ENCODE measurements at places on chromosomes 7 and 10. TPM values are rescaled to one million over a fixed set of nuclear protein-coding genes. Genes with fewer than 3 reads are reported as not detected.

GPR15LG gene
- not detected for total RNA-seq

ZRANB1 gene
- 18.4 TPM for total RNA-seq

SLC26A3 gene
- total RNA-seq = not detected

C10orf105 gene
- under 0.01 TPM for total RNA-seq

VSTM4 gene
- 5.5 TPM for total RNA-seq

ADIRF gene
- total RNA-seq = 197 TPM

PBLD gene
- total RNA-seq = 6.4 TPM

TAS2R3 gene
- 1.3 TPM for total RNA-seq

PNLIPRP1 gene
- not detected for total RNA-seq

TMEM273 gene
- total RNA-seq = not detected

GPR85 gene
- 1.9 TPM for total RNA-seq

FAM131B gene
- 8.2 TPM for total RNA-seq

ASB10 gene
- total RNA-seq = not detected

GBX1 gene
- not detected for total RNA-seq

CALHM1 gene
- not detected for total RNA-seq

ZNF394 gene
- 19.7 TPM for total RNA-seq

SAMD9 gene
- 15.6 TPM for total RNA-seq

GJD4 gene
- total RNA-seq = not detected

WNT8B gene
- total RNA-seq = not detected

PPP1R17 gene
- under 0.01 TPM for total RNA-seq

EPHA1 gene
- total RNA-seq = 0.09 TPM

ANKRD30A gene
- total RNA-seq = not detected

LRRC17 gene
- 381 TPM for total RNA-seq

FAM13C gene
- total RNA-seq = 5.7 TPM

TMEM236 gene
- total RNA-seq = not detected

PRKG1 gene
- total RNA-seq = 39.7 TPM

SLC18A3 gene
- total RNA-seq = not detected

PRPS1L1 gene
- total RNA-seq = not detected

FGL2 gene
- total RNA-seq = 170 TPM

INPP5A gene
- 47.4 TPM for total RNA-seq

RBM33 gene
- total RNA-seq = 43.1 TPM

AKR1C4 gene
- not detected for total RNA-seq

RARRES2 gene
- total RNA-seq = 2.4 TPM

HSPA14 gene
- total RNA-seq = 7.1 TPM

CYP2C19 gene
- not detected for total RNA-seq

DGKI gene
- total RNA-seq = 1.9 TPM

ABCA13 gene
- total RNA-seq = 3.0 TPM

OPN4 gene
- not detected for total RNA-seq

ENO4 gene
- 0.34 TPM for total RNA-seq

SLC29A4 gene
- 6.1 TPM for total RNA-seq

NXPH1 gene
- not detected for total RNA-seq

ST7 gene
- 13.3 TPM for total RNA-seq

HOXA1 gene
- 0.63 TPM for total RNA-seq

VPS26A gene
- total RNA-seq = 33.6 TPM

AGBL3 gene
- 0.52 TPM for total RNA-seq

TFEC gene
- 0.16 TPM for total RNA-seq

KLF14 gene
- under 0.01 TPM for total RNA-seq

PTER gene
- total RNA-seq = 4.6 TPM

SMO gene
- total RNA-seq = 8.7 TPM

KIAA1217 gene
- 1.4 TPM for total RNA-seq

GRB10 gene
- total RNA-seq = 19.5 TPM

PPP1R9A gene
- 0.60 TPM for total RNA-seq

POM121 gene
- total RNA-seq = 3.2 TPM
